ENCODE measurements at places on chromosomes 16 and 17.

- no peak for DNase-seq
These were observed 21.7 kb downstream of the LRRC75A start for GRCh38 chr17:16470265-16470664.

DNA sequence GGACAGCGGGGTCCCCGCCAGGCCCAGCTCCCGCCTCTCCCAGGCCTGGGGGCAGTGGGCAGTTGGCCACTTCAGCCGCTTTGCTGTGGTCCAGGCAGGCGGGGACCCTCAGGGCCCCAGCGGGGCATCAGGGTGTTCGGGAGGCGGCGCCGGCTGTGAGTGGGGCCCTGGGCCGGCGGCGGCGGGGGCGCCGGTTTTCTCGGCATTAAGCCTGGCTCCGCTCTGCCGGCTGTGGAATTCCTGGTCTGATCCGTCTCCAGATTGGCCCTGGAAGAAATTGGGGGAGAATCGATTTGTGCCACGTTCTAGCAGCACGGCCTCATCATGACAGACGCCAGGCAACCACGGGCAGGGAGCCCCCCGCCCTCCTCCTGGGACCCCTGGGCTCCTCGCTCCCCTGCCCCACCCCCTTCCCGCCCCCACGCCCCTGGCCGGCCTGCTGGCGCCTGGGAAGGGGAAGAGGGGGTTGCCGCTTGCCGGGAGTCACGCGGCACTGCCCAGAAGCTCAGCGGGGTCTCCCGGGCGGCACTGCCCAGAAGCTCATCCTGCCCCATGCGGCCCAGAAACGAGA, 28.6 kb upstream of the SSTR5 start:
- no peak for DNase-seq

DNA sequence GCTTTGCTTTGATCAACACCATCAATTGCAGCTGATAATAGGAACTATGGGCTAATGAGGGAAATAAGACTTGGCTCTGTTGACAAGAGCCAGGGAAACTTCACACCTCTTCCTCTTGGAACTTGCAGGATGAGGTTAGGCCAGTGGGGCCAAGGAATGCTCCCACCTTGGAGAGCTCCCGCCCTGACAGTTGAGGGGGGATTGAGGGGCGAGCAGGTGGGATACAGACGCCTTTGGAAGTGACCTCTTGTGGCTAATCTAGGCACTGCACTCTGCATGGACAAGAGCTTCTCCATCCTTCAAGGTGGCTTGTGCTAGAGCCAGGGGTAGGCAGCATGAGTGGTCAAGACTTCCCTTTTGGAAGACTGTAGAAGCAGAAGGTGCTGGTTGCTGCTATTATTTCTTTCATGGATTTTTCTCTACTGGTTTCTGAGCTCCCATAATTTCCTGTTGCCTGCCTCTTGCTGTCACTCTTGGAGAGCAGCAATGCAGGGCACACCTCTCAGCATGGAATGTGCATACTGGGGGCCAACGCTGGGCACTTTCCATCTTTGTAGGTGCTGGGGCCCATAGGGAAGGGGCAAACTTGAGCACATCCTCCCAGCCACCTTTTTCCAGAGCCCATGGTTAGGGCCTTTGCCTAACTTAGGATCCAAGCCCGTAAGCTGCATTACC, 2.3 kb upstream of the PHF12 start:
- peak; percentile 94 for DNase-seq

- DNase-seq: no peak
These were observed 1.9 kb downstream of the GPR142 start for GRCh38 chr17:74369221-74369620.

DNA sequence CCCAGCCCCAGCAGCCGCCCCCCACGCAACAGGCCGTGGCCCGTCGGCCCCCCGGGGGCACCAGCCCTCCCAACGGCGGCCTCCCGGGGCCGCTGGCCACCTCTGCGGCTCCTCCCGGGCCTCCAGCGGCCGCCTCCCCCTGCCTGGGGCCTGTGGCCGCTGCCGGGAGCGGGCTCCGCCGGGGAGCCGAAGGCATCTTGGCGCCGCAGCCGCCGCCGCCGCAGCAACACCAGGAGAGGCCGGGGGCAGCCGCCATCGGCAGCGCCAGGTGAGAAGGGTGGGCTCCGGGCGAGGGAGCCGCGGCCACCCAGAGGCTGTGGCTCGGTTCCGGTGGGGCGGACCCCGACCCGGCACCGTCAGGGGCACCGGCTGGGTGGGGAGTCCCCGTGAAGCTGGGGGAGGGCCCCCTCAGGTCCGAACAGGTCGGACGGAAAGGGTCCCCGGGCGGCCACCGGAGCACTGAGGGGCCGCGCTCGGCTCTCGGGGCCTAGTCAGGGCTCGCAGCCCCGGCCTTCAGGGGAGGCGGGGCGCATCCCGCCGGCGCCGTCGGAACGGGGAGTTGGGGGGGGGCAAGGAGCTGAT, 583 bp downstream of the ATXN2L start:
- DNase-seq: no peak

Data from mesendoderm (in vitro differentiated cells).